ENCODE measurements at places on chromosomes 13 and 19.

GRCh38 chr19:48117515-48118130, 7.0 kb upstream of the PLA2G4C start:
- no peak for DNase-seq

- no peak for DNase-seq
Measured at GRCh38 chr13:81171065-81171647, 830.2 kb upstream of the SPRY2 start.

- DNase-seq, result peak; percentile 97
Measured at GRCh38 chr19:11164879-11165406, 9.4 kb upstream of the SPC24 start.

- DNase-seq, result peak; percentile 72
Measured at GRCh38 chr13:99980201-99980823, 1.3 kb upstream of the ZIC2 start.

DNA sequence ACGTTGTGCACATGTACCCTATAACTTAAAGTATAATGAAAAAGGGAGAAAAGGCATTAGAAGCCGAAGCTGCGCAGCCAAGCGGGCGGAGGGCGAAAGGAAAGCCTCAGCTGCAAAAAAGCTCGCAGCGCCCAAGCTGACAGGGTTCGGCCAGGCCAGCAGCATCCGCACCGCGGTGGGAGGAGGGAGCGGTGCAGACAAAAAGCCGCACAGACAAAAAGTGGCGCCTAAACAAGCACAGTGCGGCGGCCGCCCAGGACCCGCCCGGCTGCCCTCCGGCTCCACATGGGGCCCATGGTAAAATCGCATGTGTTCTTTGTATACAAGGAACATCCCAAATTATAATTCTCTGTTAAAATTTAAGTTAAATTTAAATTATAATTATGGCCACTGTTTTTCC, 42.4 kb downstream of the PSG3 start:
- no peak for DNase-seq

- no peak for DNase-seq
Measured at GRCh38 chr19:42553292-42554045, 25.2 kb upstream of the CEACAM1 start.

DNA sequence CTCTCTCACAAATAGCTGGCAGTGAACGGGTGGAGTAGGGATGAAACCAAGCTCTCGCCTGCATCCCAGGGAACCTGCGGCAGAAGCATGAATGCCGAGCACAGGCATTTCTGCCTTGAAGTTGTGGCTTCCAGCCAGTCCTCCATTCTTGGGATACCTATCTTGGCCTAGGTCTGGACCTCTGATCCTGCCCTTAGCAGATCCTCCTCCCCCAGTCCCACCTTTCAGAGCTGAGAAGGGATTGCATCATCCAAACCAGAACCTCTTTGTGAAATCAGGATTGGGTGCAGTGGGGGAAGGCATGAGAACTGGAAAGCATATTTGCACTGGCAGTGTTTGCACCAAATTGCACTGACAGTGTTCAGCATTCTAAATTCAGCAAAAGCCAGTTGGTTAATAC, 5.8 kb downstream of the ZNF780A start:
- no peak for DNase-seq

GRCh38 chr19:49939721-49940481, 10.6 kb upstream of the NUP62 start:
- DNase-seq, result no peak

DNA sequence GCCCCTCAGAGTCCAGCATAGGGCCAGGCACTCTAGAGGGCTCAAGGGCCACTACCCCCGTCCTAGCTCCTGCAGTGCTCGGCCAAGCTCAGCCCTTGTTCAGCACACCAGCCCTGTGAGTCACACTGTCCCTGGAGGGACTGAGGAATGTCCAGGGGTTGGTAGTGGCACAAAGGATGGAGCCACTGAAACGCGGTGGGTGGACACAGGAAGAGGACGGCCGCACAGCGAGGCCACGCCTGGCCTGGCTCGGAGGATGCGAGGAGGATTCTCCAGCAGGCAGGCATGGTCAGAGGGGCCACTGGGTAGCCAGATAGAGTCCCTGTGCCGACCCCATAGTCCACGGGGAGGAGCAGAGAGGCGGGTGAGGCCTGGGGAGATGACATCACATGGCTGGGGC, 45.7 kb downstream of the C1QTNF9 start:
- no peak for DNase-seq

- no peak for DNase-seq
Measured at GRCh38 chr19:45558399-45558878, 26.2 kb downstream of the OPA3 start.

DNA sequence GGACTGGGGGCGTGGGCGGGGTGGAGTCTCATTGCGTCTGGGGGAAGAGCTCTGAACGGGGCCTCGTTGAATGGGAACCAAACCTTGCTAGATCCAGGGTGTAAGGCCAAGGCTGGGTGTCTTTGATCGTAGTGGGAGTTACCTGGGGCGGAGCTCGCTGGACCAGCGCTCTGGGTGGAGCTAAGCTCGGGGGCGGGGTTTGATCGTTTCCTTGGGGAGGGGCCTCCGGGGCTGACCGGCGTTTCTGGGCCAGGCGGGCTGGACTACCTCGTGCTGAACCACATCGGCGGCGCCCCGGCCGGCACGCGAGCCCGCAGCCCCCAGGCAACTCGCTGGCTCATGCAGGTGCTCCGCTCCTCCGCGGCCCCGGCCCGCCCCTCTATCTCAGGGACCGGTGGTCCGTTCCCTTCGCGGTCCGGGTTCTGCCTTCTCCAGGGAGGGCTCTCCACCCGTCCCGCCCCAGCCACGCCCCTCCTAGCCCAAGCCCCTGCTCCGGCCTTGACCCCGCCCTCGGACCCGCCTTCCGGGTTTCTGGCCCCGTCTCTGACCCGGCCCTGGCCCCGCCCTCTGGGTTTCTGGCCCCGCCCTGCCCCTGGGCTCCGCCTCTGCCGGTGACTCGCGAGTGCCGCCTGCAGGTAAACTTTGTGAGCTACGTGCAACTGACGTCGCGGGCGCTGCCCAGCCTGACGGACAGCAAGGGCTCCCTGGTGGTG, 3.3 kb upstream of the RPL36 start:
- DNase-seq, result peak; percentile 97

- DNase-seq, result no peak
Measured at GRCh38 chr19:43664018-43664417, 6.0 kb downstream of the PLAUR start.

DNA sequence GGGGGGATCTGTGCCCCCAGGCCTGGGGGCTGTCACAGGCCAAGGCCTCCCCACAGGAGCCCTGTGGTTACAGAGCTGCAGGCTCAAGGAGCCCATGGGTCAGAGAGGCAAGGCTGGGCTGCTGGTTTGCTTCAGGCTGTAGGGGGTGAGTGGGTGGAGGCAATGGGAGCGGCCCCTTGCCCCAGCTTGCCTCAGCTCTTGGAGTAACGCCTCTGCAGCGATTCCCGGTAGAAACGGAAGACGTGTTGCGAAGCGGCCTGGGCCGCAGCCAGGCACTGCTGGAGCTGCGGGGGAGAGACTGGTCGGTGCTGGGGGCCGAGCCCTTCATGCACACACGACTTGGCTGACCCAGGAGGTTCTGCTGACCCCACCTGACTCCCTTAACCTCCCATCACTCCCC, 10.1 kb downstream of the TMEM91 start:
- DNase-seq, result no peak

DNA sequence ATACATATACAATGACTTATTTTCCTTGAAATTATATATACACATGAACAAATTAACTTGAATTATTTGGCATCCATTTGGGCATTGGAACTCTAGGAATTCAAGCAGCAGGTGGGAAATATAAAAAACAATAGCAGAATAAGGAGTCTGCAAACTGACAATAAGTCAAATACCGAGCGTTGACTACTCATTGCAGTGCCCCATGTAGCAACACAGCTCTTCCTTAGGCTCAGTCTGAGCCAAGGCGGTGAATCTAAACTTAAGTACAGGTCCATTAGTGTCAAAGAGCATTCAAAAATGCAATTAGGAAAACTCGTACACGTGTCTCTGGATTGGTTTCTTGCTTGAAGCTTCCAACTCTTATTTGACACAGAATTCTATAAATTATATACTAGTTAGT, 462.5 kb upstream of the KLF12 start:
- no peak for DNase-seq

GRCh38 chr13:71828117-71828516, 38.9 kb downstream of the DACH1 start:
- no peak for DNase-seq

- no peak for DNase-seq
Measured at GRCh38 chr19:54253331-54254194, 3.5 kb downstream of the LILRB5 start.

DNA sequence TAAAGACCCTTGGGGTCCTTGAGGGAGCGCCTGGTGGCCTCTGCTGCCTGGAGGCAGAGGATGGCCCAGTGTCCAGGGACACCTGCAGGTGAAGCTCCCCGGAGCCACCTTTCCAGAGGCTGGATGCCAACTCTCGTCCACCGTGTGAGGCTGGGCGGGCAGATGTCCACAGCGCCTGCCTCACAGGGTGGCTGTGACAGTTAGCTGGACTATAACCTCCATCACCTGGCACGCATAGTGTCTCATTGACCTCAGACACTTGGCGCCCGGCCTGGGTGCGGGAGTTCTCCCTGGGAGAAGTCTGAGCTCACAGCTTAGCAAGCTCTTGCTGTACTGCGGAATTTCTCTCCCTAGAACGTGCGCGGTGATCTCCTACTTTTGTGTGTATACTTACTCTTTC, 9.8 kb downstream of the BICRA start:
- DNase-seq, result no peak

DNA sequence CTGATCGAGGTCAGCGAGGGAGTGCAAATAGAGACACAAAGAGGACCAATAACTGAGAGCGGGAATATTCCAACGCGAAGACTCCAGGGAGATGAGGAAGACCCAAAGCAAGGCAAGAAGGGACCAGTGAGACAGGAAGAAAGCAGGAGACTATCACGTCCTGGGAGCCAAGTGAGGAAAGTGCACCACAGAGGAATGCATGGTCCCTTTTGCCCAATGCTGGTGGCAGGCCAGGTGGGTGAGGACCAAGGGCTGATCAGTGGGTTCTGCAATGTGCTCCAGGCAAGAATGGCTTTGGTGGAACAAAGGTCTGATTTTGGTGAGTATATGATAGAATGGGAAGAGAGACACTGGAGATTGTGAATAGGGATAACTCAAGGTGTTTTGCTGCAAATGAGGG, 25.4 kb downstream of the CHST8 start:
- no peak for DNase-seq

DNA sequence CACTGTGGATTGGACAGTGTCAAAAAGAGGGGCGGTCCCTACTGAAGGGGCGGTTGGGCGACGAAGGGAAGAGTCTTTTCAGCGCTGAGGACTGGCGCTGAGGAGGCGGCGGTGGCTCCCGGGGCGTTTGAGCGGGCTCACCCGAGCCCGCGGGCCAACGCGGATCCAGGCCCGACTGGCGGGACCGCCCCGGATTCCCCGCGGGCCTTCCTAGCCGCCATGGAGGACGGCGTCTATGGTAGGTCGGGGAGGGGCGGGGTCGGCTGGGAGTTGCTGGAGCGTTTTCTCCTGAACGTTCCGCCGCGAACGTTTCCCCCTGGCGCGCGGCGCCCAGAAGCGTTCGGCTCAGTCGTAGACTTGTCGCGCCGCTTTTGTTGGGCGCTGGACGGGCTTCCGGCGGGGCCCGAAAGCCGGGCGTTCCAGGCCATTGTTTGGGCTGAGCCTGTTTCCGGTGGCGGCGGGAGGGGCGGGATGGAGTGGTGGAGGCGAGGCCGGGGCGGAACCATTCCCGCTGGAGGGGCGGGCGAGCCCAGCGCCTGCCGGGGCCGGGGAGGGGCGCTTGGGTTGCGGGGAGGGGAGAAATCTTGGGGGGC, at the start of gene CYTH2:
CYTH2 (plus strand) TSS at position 81 of the 593 bp plus-strand sequence; CDS start at position 220, 139 bp downstream.
- DNase-seq, result peak; percentile 36

DNA sequence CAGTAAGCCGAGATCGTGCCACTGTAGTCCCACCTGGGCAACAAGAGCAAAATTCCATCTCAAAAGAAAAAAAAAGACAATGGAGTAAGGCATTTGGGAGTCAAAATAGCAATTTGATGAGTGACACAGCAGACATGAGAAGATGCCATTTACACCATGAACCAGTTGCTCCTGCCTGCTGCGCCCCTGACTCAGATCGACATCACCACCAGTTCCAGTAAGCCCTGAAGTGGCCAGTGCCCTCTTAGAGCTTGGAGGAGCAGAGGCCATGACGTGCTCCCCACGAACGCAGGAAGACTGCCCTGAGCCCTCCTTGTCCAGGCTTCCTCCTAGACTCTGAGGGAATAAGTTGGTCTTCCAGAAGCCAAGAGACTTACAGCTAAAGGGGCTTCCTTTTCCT, 339.2 kb downstream of the MYO16 start:
- DNase-seq, result no peak

DNA sequence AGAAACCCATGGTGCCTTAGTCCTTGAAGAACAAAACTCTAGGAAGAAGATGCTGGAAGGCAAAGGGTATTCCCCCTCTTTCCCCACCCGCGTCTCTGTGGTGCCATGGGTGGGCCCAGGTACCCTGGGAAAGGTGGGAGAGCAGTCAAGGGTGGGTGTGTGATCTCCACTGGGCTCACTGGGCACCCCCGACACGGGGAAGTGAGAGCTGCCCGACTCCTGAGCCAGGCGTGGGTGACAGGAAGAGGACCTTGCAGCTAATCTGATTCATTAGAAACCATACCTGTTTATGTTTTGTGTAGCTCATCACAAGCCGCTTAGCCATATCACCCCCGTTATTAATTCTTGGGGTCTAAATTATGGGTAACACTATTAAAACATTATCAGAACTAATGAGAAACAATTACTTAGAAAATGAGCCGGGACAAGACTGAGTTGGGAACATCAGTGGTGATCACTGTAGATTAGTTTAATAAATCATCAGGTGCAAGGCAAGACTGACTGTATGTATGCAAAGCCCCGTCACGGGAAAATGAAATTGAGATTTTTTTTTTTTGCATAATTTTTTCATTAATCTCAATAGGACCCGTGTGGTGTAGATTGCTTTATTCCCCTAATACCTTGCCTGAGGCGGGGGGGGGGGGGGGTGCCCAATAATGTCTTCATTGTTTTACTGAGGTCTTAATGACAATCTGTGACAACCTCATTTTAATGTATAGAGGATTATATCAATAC, 77.3 kb downstream of the ZIC5 start:
- DNase-seq, result no peak

DNA sequence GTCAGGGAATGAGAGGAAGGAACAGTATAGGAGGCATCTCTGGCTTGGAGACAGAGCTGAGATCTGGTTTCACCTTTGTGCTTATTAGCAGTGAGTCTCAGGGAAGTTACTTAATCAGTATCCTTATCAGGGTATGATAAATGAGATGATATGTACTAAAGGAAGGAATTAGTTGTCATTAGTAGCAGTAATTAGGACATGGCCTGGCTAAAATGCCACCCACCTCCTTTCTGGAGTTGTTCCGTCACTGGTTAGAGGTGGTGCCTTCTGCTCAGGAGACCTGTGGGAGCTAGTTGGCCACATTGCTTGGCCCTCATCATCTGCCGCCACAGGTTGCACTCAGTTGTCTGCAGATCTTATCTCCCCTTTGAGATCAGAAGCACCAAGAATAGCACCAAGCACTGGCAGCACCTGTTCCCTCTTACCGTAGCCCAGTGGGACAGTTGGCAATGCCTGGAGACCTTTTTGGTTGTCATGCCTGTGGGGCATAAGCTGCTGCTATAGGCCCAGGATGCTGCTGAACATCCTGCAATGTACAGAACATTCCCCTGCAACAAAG, 4.7 kb downstream of the GPATCH1 start:
- DNase-seq, result no peak
